IPS DF 19.7 (cell line): ENCODE measurements at places on chromosomes 4 and X.
A peak's percentile ranks its signal among the peaks of the same experiment; 100 is the strongest.

- DNase-seq, result no peak
Measured at GRCh38 chrX:11881485-11882170, 123.6 kb downstream of the MSL3 start.

DNA sequence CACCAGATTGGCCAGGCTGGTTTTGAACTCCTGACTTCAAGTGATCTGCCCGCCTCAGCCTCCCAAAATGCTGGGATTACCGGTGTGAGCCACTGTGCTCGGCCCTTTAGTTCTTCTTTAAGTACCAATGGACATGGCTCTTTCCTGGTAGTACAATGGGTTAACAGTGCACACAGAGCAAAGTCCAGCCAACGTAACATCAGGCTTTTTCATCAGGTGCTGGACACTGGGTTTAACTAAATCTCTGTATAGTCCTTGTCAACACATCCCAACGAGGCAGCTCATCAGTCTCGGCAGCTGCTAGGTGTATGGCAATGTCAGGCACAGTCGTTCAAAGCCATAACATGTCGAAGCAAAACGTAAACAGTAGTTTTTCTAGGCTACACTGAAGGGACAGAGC, 93.8 kb downstream of the HDAC8 start:
- no peak for DNase-seq

- no peak for DNase-seq
Measured at GRCh38 chr4:25350561-25350960, 26.5 kb upstream of the ANAPC4 start.

- DNase-seq, result no peak
Measured at GRCh38 chrX:23066588-23067281, 67.0 kb downstream of the DDX53 start.

- DNase-seq, result peak; percentile 23
Measured at GRCh38 chr4:181618896-181619295, 624.3 kb upstream of the TENM3 start.

GRCh38 chrX:138847930-138848329, 136.4 kb upstream of the FGF13 start:
- DNase-seq, result no peak

DNA sequence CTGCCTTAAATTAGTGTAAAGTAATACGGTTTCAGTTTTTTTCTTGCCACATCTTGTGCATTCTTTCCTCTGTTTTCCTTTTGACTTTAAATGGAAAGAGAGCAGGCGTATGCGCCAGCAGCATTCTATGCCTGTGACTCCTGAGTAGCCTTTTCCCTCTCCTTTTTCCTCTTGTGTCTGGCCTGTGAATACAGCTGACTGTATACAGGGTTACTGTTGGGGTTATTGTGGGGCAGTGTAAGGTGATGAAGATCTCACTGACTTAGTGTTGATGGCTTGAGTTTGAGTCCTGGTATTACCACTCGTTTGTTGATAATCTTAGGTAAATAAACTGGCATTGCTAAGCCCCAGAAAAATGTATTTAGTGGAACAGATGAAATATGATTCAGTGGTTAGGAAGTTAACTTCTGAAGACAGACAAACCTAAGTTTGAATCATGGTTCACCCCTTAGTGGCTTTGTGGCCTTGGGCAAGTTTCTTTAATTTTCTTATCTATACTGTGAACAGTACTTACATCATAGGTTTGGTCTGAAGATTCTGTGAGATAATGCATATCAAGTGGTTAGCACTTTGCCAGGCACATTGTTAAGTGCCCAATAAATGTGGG, 105.1 kb downstream of the FNIP2 start:
- DNase-seq, result no peak

DNA sequence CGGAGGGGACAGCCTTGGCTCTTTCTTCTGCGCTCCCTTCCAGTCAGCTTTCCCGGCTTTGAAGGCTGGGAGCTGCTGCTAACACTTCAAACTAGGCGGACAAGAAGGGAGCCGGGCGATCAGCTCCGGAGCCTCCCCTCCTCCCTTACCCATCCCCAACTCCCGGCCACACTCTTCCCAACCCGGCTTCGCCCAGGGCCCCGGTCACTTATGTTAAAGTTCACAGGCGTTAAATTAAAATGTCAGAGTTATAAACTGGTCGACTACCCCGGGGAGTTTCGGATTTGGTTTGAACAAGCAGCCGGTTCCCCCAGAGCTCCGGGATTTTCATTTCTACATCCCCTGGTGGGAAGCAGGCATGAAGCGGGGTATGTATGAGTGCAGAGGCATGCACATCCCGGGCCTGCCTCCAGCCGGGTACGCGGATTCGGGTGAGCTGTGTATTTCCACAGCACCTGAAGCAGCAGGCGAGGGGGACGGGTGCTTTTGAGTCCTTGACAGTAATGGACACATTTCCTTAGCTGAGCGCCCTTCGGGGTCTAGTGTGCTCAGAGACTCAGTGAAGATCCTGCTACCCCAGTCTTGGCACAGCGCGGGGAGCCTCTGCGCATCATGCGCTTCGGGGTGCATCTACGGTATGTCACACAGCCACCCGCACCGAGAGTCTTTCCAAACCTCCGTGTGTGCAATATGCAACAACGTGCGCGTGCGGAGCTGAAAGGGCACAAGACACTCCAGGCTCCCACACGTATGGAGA, 880 bp downstream of the UNC5C start:
- no peak for DNase-seq

GRCh38 chr4:80086296-80086695, 13.3 kb upstream of the ANTXR2 start:
- no peak for DNase-seq

- no peak for DNase-seq
Measured at GRCh38 chr4:89618151-89618550, 218.8 kb downstream of the SNCA start.

- DNase-seq, result no peak
Measured at GRCh38 chrX:154083126-154083517, 14.4 kb downstream of the MECP2 start.

DNA sequence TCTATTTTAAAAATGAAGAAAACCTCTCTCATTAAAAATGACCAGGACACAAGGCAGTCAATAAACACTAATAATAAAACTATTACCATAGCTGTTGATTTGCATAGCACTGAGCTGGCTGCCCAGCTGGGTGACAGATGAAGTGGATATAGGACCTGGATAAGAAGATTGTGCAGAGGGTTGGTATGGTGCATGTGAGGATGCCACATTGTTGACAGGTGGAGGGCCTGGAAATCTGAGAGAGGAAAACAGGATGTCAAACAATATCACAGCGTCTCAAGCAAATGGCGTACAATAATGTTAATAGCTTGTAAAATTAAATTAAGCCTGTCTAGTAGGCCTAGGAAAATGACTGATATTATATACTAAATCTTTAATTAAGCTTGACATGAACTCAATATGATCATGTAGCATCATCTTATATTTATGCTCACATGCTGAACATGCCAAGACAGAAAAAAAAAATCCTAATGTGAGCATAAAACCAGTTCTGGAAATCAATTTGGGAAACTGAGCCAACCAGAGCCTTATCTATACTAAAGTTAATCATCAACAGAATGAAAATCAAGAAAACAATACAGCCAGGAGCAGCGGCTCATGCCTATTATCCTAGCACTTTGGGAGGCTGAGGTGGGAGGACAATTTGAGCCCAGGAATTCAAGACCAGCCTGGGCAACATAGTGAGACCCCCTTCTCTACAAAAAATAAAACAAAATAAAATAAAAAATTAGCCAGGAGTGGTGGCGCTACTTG, 18.6 kb downstream of the SEC24D start:
- no peak for DNase-seq

DNA sequence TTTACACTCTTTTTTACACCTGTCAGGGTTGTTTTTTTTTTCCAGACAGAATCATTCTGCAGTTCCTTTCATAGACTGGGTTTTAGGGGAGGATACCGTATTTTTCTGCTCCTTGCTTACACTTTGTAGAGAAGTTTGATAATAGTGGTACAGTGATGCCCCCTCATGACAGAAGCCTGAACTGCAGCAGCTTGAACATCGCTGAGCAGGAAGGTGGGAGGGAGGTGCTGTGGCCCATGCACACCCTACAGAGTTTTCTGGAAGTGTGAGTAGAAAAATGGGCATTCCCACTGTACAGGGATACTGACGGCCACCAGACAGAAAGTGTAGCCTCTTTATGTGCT, 54.5 kb downstream of the RAB40A start:
- peak; percentile 12 for DNase-seq

DNA sequence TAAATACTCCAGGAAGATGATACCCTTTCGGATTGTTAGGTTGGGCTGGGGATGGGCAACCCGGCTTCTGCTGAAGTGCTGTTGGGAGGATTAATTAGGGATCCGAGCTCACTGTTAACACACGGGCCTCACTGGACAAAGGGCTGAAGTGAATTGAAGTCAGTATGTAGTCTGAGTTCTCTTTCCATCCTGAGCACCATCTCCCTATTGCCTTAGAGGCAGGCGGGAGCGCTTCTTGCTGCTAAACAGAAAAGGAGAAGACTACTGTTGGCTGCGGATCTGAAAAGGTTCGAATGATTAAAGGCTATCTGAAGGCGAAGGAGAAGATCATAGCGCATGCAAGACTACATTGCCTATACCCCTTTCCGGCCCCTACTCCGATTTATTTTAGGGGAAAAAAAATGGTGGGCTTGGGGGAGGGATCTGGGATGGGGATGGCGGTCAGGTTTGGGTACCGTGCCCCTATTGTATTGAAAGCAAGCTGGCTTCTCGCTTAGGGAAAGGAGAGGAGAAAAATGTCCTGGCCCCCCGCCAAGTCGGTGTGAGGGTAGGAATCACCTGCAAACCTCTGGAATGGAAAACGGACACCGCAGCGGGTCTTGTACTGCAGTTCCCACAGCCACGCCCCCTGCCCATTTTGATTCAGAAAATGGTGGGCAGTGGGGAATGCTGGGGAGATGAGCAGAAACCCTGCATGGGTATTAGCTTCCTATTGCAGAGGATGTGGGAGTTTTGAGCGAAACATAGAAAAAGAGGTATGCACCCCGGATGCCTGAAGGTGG, 22.3 kb downstream of the MORF4L2 start:
- no peak for DNase-seq

DNA sequence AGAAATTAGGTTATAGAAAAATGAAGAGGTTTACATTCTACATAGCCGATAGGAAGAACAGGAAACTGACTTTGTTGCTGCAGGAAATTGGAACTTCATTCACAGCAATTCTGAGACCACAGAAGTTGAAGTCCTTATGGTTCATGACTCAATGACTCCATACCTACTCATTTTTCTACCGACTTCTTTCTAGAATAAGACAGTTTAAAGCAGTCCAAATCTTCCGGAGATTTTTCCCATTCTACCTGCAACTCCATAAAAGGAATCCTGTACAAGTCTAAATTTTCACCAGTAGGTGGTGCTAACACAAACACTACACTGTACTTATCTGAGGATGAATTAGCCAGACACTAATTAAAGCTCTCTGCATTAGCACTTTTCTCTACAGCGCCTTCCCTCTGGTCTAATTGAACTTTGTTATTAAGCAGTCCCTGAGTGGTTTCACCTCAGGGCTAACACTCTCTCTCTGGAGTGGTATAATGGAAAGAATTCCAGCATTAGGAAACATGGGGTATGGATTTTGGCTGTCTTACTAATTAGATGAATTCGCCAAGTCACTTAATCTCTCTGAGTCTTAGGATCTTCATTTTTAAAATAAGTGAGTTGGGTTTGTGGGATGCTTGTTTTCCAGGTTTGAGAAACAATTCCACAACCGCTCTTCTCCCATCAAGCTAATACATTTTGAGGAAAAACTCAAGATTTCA, 167.9 kb downstream of the SMIM20 start:
- DNase-seq, result peak; percentile 9

DNA sequence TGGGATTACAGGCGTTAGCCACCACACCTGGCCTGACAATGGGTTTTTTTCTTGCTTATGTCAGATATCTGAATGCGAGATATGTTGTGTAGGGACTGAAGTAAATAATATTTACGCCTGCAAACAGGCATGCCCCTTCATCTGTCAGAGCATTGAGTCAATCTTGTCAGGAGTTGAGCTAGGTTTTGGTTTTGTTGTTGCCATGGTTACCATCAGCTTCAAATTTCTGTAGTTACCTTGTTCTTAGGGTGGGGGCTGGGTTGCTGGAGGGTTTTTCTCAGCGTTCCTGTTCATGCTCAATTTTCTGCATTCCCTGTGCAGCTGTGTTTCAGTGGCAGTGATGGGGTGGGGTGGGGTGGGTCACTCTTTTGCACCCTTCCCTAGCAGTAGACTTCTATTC, 14.5 kb downstream of the MRPL1 start:
- no peak for DNase-seq

DNA sequence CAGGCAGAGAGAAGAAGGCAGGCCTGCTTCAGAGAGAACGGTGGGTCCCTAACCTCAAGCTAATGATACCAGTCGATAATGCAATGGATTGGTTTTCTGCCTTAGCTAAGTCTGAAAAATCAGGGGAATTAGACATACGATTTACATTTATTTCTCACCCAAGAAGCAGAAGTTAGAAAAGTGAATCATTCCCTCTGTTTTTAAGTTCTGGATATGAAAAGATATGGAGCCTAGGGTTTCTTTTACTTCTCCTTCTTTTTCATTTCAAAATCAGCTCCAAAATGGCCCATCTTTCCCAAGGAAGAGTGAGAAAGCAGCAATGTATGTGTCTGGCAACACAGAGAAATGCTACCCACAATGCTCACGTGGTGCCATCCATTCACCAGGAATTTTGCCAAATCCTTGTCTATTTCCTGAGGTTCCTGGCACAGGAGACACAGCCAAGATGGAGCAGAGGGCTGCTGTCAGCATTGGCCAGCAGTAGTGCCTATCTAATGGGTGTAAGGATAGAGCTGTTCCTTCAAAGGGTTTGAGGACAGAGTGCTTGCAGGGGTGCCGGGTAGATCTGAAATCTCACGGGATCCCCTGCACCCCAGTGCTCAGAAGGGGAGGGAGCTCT, 231.5 kb downstream of the MAML3 start:
- no peak for DNase-seq

GRCh38 chrX:9775930-9776329, 10.3 kb upstream of the GPR143 start:
- no peak for DNase-seq

DNA sequence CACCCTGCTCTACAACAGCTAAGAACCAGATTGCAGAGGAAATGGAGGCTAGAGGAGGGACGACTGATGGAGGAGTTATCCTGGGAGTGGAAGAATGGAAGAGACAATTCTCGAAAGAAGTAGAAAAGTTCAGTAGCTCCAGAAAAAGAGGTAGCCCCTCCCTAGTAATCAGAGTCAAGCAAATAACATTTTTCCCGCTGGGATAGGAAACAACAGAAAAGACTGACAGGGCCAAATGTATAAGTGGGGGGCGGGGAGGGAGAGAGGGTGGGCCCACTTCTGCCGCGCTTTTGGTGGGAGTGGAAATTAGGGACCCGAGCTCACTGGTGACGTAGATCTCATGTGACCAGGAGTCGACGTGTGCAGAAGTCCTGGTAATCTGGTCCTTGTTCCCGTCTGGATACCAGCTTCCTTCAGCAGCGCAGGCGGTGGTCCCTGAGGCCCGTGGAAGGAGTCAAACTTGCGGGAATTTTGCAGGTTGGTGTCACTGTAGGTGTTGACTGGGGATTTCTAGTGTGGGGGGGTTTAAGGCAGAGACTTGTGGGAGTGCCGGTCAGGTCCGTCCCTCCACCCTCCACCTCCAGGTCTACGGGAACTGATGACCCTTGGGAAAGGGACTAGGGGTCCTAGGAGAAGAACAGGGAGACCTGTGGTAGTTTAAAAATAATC, at the start of gene TCEAL9:
TSS of gene TCEAL9 (plus strand) at position 377 of the 669 bp plus-strand sequence. CDS start 1,179 bp downstream, outside the sequence.
- no peak for DNase-seq

DNA sequence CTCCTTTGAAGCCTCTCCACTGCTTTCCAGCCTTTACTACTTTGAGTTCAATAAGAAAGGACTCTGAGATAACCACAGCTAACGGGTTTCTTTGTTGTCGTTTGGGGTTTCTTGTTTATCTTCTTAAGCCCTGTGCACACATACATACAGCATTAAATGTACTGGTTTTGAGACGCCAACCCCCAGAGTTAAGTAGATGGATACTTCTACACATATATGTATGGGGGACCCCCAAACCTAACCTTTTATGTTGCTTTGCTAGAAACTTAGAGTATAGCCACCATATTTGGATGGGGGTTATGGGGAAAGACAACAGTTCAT, 697 bp downstream of the CEP135 start:
- DNase-seq, result no peak
